GOT3 (cell line): ENCODE measurements at places on chromosomes 2 and 18.
A peak's percentile ranks its signal among the peaks of the same experiment; 100 is the strongest.

DNA sequence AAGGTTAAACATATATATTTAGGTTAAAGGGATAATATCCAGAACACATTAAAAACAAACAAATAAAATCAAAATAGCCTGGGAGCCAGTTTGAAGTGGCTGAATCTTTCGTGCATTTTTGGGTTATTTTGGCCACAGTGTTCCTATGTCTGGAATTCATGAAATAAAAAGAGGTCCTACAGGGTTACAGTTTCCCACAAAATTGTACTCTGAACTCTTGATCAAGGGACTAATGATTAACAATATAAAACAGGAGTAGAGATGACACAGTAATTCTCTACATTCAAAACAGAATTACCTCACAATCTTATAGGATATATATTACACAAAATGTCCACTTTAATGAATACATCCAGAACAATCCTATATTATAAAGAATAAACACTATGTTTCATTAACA lies 24.9 kb downstream of the VPS4B start:
- DNase-seq, result no peak

DNA sequence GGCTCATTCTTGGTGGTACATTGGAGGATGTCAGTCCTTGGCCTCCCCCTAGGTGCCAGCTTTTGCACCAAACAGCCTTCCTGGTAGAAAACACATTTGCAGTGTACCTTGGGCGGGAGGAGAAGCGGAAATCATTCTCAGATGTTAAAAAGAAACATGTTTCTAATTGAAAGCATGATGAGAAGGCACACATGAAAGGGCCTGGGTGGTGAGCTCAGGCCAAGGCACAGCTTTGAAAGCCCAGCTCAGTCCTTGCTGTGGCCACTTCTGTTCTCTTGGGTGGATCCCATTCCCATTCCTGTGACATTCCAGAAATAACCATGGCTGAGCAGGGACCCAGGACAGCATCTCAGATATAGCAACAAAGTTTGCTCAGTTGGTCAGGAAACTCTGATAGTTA lies 71.5 kb downstream of the LTBP1 start:
- no peak for DNase-seq

DNA sequence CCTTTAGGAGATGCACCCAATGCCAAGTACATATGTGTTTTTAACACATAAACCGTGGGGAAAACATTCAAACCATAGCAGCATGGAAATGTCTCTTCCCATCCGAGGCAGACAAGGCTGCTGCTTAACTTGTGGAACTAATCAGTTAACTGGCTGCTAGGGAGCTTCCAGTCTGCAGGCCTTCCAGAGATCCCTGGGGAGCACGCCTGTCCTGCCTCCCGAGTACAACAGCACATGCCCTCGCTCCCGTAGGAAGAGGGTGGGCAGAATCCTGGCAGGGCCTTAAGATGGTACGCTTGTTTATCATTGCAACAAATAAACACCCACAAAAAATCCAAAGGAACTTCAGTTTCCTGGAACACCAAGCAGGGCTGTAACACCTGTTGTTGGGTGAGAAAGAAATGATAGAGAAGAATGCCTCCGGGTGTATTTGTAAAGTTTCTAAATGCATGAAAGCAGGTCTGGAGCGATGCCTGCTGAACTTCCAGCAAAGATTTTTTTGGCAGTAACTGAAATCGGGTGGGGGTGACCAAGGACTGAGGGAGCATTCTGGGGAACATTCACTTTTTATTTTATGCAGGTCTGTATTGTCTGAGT lies 56.2 kb downstream of the EDAR start:
- DNase-seq, result no peak

- no peak for DNase-seq
These were observed 20.8 kb downstream of the GAREM2 start for GRCh38 chr2:26193578-26194231.

DNA sequence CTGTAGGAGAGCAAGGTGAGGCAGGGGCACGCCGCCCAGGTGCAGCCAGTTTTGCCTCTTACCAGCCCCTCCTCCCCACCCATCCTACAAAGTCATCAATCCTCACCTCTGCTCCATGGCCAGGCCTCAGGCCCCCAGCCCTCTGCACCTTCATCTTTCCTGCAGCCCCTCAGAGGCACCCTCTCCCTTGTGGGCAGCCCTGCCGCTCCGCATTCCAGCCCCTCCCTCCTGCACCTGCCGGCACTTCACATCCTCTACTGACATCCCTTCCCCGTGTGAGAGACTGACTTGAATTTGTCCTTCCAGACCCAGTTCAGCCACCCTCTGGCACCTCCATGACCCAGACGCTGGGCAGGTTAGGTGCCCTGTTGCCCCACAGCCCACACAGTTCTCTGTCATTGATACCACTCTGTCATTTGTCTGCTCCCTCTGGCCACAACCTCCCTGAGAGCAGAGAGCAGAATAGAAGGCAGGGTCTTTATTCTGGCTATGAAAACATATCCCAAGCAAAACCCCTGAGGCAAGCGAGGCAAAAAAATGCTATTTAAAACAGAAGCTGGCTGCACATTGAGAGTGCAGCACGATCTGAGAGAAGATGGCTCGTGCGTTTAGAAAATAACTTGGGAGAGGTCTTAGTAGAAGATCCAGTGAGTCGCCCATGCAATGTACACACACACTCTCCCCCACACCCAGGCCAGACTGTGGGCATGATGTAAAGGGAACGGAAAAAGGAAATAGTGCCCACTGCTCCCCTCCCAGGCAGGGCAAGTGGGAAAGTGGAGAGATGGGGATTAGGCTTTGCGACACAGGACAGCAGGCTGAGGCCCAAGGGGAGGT lies 25.9 kb downstream of the SDC1 start:
- DNase-seq, result no peak

- no peak for DNase-seq
These were observed 6.4 kb upstream of the PROC start for GRCh38 chr2:127411653-127412369.

DNA sequence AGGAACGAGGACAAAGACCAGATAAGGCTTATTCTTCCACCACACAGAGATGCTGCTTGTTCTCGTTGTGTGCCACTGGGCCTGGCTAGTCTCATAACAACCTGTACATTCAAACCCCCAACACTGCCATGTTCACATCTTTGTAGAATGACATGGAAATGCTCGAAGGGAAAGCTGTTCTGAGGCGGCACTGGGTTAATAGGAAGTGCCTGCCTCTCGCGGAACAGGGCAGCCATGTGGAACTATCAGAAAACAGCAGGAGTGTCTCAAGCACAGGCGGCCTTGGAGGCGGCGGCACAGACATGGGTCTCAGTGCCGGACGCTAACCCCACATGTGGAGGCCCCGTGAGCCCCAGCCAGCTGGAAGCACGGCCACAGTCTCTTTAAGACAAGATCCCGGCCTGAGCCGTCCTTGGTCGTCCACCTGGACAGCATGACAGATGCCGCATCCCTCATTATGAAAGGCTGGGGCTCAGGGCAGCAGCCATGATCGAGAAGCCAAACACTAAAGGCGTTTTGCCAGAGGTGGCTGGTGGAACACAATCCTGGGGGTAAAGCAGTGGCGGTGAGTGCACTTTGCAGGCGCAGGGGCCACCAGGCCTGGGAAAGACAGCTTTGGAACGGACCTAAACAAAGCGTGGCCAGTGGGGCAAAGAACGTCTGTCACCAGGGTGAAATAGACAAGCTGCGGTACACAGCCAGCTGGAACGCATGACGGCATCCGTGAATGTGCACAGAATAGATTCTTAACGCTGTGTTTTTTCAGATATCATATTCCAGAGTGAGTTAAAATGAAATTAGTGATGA lies 161.0 kb downstream of the HDAC4 start:
- no peak for DNase-seq

GRCh38 chr2:100018341-100019193 lies 123.8 kb downstream of the AFF3 start:
- DNase-seq, result no peak

DNA sequence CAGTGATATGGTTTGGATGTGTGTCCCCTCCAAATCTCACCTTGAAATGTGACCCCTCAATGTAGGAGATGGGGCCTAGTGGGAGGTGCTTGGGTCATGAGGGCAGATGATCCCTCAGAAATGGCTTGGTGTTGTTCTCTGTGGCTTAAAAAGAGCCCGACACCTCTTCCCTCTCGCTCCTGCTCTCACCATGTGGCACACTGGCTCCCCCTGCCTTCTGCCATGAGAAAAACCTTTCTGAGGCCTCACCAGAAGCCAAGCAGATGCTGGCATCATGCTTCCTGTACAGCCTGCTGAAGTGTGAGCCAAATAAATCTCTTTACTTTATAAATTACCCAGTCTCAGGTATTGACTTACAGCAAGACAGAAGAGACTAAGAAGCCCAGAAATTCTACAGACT lies 357.1 kb downstream of the NRXN1 start:
- DNase-seq, result no peak

DNA sequence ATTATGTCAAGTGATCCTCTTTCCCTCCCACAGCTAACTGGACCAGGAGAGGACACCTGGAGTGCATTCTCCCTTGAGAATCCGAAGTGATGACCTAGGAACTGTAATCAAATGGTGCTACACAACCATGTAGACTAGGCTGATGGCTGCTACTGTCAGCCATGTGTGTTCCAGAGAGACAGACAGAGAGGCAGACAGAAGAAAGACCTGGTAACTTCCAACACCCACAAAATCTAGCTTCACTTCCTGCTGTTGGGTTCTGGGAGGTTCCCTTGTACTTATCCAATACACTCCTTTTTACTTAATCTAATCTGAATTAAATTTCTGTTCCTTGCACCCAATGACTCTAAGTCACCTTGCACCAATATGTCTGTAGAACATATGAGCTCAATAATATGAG lies 72.3 kb downstream of the AAK1 start:
- no peak for DNase-seq

GRCh38 chr2:136310005-136310495 lies 192.1 kb upstream of the CXCR4 start:
- DNase-seq, result no peak

- DNase-seq, result peak; percentile 4
These were observed 601.6 kb downstream of the CPS1 start for GRCh38 chr2:211157856-211158463.

GRCh38 chr2:216694082-216694825 lies 1.1 kb downstream of the IGFBP5 start:
- no peak for DNase-seq

DNA sequence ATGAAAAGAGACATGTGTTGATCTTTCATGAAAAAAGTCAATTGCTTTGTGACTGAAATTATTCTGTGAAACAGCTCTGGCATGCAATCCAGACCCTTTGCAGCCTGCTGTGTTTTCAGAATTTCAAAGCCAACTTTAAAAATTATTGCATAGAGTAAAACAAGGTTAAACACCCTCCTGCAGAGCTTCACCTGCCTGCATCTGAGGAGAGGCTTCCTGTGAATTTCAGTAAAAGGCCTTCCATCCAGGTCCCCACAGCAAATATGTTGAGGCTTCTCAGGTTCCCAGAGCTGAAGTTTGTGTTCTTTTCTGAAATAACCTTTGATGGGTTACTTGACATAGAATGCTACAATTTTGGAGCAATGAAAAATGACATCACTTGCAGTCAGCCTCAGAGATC lies 4.1 kb downstream of the XIRP2 start:
- DNase-seq, result no peak

DNA sequence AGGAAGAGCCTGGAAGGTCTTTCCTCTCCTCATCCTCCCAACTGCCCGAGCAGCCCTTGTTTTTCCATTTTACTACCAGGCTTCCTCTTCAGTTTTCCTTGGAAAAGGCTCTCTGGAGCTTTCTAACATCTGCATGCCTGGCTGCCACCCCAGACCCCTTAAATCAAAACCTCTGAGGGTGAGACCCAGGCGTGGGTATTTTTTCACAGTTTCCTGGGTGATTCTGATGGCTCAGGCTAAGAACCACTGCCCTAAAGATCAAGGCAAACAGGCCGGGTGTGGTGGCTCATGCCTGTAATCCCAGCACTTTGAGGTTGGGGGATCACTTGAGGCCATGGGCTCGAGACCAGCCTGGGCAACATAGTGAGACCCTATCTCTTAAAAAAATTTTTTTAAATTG lies 35.4 kb downstream of the EMILIN2 start:
- no peak for DNase-seq

DNA sequence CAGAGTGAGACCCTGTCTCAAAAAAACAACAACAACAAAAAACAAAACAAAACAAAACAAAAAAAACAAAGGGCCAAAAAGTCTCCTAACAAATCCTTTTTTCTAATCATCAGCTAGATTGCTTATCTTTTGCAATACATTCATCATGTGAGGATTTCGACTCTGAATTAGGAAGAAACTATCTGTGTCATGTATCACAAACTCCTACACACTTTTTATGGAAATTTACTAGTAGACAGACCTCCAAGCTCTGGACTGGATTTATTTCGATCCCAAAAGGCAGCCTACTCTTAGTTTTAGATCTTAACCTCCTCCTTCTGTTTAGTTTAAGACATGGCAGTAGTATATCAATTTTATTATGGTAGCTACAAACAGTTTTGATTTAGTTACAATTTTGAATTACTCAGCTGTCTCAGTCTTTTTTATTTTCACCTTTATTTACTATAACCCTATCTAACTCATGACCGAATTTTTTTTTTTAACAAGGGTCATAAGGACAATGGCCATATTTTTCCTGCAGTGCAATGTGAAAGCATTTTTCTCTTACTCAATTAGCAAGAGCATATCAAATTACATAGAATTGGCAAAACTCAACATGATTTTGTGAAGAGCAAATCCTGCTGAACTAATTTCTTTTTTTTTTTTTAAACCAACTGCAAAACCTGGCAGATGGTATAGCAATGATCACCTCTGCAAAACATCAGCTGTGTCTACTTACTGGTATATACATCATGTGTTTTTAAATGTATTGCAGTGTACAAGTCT lies 10.7 kb upstream of the CCDC88A start:
- no peak for DNase-seq

DNA sequence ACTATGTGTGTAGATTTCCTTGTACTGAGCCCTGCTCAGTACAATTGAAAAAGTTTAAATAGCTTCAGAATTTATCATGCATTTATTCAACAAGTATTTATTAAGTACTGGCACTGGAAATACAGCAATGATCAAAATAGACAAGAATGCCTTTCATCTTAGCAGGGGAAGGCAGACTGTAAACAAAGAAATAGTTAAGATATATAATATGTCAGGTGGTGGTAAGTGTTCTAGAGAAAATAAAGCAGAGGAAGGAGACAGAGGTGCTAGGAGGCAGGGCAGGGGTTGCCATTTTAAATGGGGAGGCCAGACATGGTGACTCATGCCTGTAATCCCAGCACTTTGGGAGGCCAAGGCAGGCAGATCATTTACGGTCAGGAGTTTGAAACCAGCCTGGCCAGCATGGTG lies 13.6 kb upstream of the LIPG start:
- no peak for DNase-seq

- no peak for DNase-seq
These were observed 124.9 kb downstream of the PRKCE start for GRCh38 chr2:45776160-45776955.
